ENCODE measurements at places on chromosomes 1 and 21.

- DNase-seq: no peak
These were observed 153.1 kb downstream of the GRIK1 start for GRCh38 chr21:29786496-29787360.

DNA sequence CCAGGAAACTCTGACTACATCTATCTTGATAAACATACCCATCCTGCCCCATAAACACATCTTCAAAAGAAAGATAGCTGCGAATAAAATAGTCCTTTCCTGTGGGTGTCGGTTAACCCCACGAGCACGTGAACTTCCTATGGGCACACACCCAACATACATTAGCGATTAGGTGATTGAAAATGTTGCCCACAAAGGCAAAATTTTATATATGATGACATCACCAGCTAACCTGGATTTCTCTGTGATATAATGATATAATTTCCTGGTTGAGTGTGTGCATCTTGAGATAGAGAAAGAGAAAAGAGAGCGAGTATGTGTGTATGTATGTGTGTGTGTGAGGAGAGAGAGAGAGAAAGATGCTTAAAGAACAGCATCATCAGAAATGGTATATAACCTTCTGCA is 296.1 kb downstream of the PTPRC start:
- DNase-seq: no peak

- DNase-seq: no peak
These were observed 257.7 kb downstream of the FAF1 start for GRCh38 chr1:50702395-50702794.

- no peak for DNase-seq
These were observed 3.0 kb upstream of the DMRTA2 start for GRCh38 chr1:50426108-50426700.

- DNase-seq: no peak
These were observed 4.3 kb upstream of the MIIP start for GRCh38 chr1:12015001-12015491.

- DNase-seq: no peak
These were observed 18.2 kb downstream of the ADAR start for GRCh38 chr1:154589780-154590179.

Measured in left ventricle myocardium inferior (tissue), 1 donor.